CD4-positive, CD25-positive, alpha-beta regulatory T cell (primary cell): ENCODE measurements at places on chromosomes 11 and 22.

- no peaks in the 10 kb centered on the region for H3K36me3 ChIP-seq
- no peak overlapping the region for H3K4me3 ChIP-seq
- no peaks in the 10 kb centered on the region for H3K27me3 ChIP-seq
- peaks cover 42% of the 10 kb centered on the region for H3K4me1 ChIP-seq
- peak overlapping the region; percentile 15 for H3K27ac ChIP-seq
- no peak for DNase-seq
Measured at GRCh38 chr11:75346912-75347647, 4.4 kb downstream of the ARRB1 start.

DNA sequence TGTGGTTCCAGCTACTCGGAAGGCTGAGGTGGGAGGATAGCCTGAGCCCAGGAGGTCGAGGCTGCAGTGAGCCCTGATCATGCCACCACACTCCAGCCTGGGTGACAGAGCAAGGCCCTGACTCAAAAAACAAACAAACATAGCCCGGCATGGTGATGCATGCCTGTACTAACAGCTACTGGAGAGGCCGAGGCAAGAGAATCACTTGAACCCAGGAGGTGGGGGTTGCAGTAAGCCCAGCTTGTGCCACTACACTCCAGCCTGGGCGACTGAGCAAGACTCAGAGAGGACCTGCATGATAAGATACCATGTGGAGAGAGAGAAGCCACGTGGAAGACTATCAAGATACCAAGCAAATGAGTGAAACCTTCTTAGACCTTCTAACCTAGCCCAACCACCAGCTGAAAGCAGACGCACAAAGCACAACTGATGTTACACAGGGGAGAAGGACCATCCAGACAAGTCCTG lies 36.1 kb downstream of the AMBRA1 start:
- no peak for DNase-seq
- H3K4me3 ChIP-seq: no peak overlapping the region
- H3K4me1 ChIP-seq: peaks cover 47% of the 10 kb centered on the region
- no peaks in the 10 kb centered on the region for H3K27me3 ChIP-seq
- peaks cover 2% of the 10 kb centered on the region for H3K36me3 ChIP-seq
- H3K27ac ChIP-seq: no peak overlapping the region

DNA sequence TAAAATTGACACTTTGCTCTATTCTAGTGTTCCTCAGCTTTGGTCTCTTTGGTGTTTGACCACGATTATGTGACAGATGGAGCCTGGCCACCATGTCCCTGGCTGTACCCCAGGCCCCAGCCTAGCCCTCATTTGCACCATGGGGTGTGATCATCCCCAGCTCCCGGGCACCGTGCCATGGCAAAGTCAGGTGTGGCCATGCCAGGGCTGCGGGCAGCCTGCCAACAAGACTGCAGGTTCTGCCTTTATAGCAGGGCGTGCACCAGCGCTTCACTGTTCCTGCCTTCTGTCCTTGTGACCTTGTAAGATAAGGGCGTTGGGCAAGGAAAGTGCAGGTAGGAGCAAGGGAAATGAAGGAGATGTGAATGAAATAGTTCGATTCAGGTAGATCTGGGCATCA lies 22.4 kb upstream of the APOBEC3A start:
- H3K4me3 ChIP-seq: no peak overlapping the region
- H3K27ac ChIP-seq: no peak overlapping the region
- H3K4me1 ChIP-seq: no peaks in the 10 kb centered on the region
- DNase-seq: no peak

DNA sequence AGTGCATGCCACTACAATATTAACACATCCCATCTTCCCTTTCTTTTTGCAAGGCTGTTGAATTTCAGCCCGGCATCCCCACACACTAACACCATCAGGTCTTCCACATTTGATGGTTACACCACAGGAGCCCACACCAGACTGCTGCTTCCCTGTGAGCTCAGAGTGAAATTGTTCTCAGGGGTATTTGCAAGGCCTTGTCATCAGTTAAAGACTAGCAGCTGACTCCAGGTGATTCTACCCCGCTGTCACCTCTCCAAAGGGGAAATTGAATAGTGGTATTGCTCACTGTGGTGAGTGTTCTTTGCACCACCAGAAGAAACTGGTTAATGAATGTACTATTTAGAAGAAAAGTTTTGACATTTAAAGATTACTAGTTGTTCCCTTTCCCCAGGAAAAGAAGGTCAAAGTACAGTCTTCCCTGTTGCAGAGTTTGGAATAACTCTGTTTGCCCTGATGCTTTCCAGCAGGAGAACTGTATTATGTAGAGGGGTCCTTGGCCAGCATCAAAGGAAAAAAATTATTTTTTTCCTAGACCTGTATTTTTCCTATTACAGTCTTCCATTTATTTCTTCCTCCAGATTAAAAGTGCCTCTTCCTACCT lies 41.9 kb downstream of the BID start:
- no peak overlapping the region for H3K27ac ChIP-seq
- DNase-seq: no peak
- peaks cover 69% of the 10 kb centered on the region for H3K36me3 ChIP-seq
- no peak overlapping the region for H3K4me3 ChIP-seq
- H3K4me1 ChIP-seq: peaks cover 5% of the 10 kb centered on the region
